ENCODE measurements at places on chromosomes 4 and X. TPM values are rescaled to one million over a fixed set of nuclear protein-coding genes. Genes with fewer than 3 reads are reported as not detected.

Gene TLR6
- total RNA-seq, result 12.4 TPM

Gene BTK
- 81.6 TPM for total RNA-seq

DNA sequence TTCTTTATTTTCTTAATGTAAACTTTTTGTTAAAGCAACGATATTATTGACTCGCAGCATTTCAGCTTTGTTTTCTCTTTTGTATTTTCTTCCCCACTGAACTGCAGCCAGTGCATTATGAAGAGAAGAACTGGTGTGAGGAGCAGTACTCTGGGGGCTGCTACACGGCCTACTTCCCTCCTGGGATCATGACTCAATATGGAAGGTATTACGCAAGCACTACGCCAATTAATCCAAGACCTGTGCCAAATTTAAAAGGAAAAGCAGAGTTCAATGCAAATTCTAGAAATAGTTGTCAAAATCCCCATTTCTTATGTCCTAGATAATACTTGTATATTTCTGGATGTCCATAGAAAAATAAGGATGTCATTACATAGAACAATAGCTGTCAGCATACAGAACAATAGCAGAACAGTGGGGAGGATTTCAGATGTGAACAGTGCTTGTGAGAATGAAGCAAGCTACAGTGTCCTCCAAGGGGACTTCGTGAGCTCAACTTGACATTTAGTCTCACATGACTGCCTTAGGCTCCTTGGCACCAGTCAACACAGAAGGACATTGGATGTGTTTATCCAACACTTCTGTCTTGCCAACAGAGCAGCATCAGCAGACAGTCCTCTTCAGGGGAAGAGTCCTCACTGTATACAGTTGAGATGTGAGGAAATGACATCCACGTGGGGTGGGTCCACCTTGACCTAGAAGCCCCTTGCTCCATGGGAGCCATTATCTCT lies 85.9 kb downstream of the MAOA start:
- H3K27ac ChIP-seq, result no peak overlapping the region
- H3K36me3 ChIP-seq, result no peaks in the 10 kb centered on the region
- no peak overlapping the region for H3K4me3 ChIP-seq
- DNase-seq, result no peak
- H3K4me1 ChIP-seq, result no peaks in the 10 kb centered on the region
- H3K27me3 ChIP-seq, result no peaks in the 10 kb centered on the region

- DNase-seq, result no peak
- H3K4me1 ChIP-seq, result peaks cover 9% of the 10 kb centered on the region
- H3K4me3 ChIP-seq, result no peak overlapping the region
- no peak overlapping the region for H3K27ac ChIP-seq
- H3K27me3 ChIP-seq, result no peaks in the 10 kb centered on the region
Measured at GRCh38 chrX:72176981-72177380, 4.6 kb upstream of the PIN4 start.

DNA sequence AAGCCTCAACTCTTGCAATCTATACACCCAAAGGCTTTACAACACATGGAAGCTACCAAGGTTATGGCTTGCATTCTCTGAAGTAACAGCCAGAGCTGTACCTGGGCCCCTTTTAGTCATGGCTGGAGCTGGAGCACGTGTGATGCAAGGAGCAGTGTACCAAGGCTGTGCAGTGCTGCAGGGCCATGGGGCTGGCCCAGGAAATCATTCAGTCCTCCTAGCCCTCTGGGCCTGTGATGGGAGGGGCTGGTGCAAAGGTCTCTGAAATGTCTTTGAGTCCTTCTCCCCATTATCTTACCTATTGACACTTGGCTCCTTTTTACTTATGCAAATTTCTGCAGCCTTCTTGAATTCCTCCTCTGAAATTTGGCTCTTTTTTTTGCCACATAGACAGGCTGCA lies 500.1 kb upstream of the FAM47C start:
- no peak overlapping the region for H3K4me3 ChIP-seq
- no peak overlapping the region for H3K27ac ChIP-seq
- no peaks in the 10 kb centered on the region for H3K4me1 ChIP-seq
- no peaks in the 10 kb centered on the region for H3K27me3 ChIP-seq
- no peaks in the 10 kb centered on the region for H3K36me3 ChIP-seq

DNA sequence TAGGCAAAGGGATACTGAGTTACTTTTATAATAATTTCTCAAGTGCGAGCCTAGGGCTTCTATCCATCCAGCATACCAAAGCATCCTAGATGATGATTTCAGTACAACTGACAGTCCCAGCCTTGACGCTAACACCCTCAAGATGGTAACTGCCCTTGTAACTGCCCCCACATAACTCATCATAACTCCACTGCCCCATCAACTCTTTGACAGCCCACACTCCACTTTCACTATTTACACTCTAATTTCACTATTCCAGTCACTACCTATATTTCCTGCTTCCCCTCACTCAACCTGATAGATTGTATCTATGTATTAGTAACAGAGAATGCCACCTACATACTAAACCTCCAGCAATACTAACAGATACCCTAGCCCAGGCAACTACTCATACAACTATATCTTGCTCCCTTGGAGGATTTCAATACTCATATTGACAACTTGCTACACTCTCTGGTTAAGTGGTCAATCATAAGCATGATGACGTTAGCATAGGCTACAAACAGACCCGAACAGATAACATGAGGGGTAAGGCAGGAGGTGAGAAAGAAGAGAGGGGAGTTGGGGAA lies 65.0 kb downstream of the HUWE1 start:
- no peaks in the 10 kb centered on the region for H3K27me3 ChIP-seq
- H3K4me3 ChIP-seq, result no peak overlapping the region
- no peaks in the 10 kb centered on the region for H3K4me1 ChIP-seq
- H3K36me3 ChIP-seq, result peaks cover 24% of the 10 kb centered on the region
- no peak overlapping the region for H3K27ac ChIP-seq

- H3K27ac ChIP-seq, result no peak overlapping the region
- DNase-seq, result no peak
- no peaks in the 10 kb centered on the region for H3K36me3 ChIP-seq
- H3K4me3 ChIP-seq, result no peak overlapping the region
Measured at GRCh38 chr4:180521181-180521580, 1722.0 kb upstream of the TENM3 start.
